ENCODE measurements at places on chromosomes 16 and 17.

GRCh38 chr16:88601313-88602036 is 31.3 kb downstream of the ZC3H18 start:
- no peak for DNase-seq

- DNase-seq, result no peak
Measured at GRCh38 chr17:35568561-35568960, 7.9 kb upstream of the SLFN14 start.

- DNase-seq, result no peak
Measured at GRCh38 chr17:30570596-30571265, 93.5 kb downstream of the GOSR1 start.

- DNase-seq, result no peak
Measured at GRCh38 chr16:54655121-54655590, 275.5 kb upstream of the IRX5 start.

- no peak for DNase-seq
Measured at GRCh38 chr17:45333702-45334092, 16.9 kb upstream of the MAP3K14 start.

DNA sequence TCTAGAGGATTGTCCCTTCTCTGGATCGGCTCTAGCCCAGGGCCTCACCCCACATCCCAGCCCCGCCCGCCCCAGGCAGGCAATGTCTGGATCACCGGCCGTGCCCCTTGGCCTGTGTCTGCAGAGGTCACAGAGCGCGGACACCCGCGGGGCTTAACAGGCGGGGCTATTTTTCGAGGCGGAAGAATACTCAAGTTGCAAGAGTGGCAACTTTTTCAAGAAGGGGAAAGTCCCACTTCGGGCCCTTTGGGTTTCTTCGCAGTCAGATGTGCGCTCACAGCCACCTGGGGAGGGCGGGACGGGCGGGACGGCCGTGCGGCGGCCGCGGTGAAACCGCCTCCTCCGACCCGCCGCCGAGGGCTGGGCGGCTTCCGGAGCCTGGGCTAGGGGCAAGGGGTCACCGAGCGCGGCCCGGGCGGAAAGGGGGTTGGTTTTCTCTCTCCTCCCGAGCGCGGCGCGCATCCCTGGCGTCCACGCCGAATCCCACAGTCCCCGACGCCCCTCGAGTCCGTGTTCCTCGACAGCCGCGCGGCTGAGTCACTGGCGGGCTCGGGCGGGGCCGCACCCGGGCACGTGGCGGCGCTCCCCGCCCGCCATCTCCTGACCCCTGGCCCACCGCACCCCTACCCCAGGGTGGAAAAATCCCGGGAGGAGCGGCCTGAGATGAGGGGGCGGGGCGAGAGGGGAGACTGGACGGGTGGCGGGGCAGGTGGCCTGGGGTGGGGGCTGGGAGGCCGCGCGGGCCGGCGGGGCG is 1.2 kb upstream of the PFN1 start:
- DNase-seq, result peak; percentile 46

- DNase-seq, result no peak
Measured at GRCh38 chr17:79563237-79564013, 47.4 kb downstream of the RBFOX3 start.
